ENCODE measurements at places on chromosomes 12 and 14.

- H3K27me3 ChIP-seq, result no peaks in the 10 kb centered on the region
- no peak overlapping the region for H3K4me3 ChIP-seq
- H3K36me3 ChIP-seq, result no peaks in the 10 kb centered on the region
Measured at GRCh38 chr12:67475725-67476124, 172.8 kb upstream of the DYRK2 start.

GRCh38 chr14:68669111-68669511 lies 123.8 kb downstream of the ZFP36L1 start:
- H3K27me3 ChIP-seq, result no peaks in the 10 kb centered on the region
- H3K27ac ChIP-seq, result no peak overlapping the region
- no peaks in the 10 kb centered on the region for H3K36me3 ChIP-seq
- H3K4me3 ChIP-seq, result no peak overlapping the region

DNA sequence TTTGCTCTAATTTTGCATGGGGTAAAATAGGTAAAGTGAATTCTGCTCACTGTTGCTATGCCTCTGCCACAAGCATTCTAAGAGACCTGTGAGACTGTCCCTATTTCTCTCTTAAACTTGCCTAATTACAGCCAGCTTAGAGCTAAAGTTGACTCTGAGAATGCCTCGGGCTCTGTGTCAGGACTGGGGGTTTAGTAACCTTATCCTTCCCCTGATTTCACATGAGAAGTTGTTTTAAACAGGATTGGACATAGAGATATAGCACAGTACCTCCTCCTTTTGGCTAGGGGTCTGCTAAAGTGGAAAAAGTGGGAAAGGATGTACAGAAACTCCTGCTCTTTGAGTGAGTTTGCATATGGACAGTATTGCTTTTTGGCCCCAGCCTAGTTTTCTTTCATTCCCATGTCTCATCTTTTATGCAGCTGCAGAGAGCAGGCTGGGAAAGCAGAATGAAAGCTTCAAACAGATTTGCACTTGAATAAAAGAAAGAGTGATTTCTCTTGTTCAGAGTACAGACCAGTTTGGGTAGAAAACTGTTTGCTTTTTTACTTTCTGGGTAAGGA lies 122.0 kb downstream of the RAD51B start:
- H3K36me3 ChIP-seq, result no peaks in the 10 kb centered on the region
- H3K27ac ChIP-seq, result peak overlapping the region; percentile 52
- peaks cover 23% of the 10 kb centered on the region for H3K4me1 ChIP-seq
- no peak for DNase-seq

- no peaks in the 10 kb centered on the region for H3K27me3 ChIP-seq
- H3K4me1 ChIP-seq, result no peaks in the 10 kb centered on the region
- H3K27ac ChIP-seq, result no peak overlapping the region
- H3K36me3 ChIP-seq, result no peaks in the 10 kb centered on the region
Measured at GRCh38 chr12:29589286-29589820, 91.9 kb upstream of the OVCH1 start.
